Activated naive CD4-positive, alpha-beta T cell (primary cell): ENCODE measurements at places on chromosomes 6 and 20.

GRCh38 chr6:17116117-17116440 is 14.2 kb downstream of the STMND1 start:
- no peak for DNase-seq

- DNase-seq, result no peak
These were observed 1.5 kb downstream of the TAF4 start for GRCh38 chr20:62063981-62064769.

DNA sequence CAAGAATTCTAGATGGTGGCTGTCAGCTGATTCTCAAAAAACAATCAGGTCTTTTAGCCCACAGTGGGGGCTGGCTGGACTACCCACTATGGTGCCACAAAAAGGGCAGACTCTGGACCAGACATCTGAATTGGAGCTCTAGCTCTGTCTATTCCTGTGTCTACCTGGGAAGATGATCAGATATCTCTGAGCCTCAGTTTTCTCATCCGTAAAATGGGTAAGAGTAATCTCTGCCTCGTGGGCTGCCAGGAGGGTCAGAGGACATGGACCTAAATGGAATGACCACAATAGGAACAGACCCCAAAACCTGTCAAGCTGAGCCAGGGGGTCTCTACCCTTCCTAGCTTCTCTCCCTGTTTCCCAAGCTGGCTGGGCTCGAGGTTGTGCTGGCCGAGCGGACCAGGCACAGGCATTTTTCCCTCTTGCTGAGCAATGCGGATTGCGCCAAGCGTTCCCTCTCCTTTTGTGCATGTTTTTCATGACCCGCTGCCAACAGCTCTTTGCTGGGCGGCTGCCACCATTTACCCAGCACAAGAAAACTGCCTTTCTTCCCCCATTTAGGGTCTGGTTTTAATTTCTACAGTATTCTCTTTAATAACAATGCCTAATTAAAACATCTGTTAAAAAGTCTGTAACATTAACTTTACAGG is 74.7 kb upstream of the MAFB start:
- no peak for DNase-seq

- no peak for DNase-seq
These were observed 29.6 kb upstream of the TMEM244 start for GRCh38 chr6:129890701-129891100.

DNA sequence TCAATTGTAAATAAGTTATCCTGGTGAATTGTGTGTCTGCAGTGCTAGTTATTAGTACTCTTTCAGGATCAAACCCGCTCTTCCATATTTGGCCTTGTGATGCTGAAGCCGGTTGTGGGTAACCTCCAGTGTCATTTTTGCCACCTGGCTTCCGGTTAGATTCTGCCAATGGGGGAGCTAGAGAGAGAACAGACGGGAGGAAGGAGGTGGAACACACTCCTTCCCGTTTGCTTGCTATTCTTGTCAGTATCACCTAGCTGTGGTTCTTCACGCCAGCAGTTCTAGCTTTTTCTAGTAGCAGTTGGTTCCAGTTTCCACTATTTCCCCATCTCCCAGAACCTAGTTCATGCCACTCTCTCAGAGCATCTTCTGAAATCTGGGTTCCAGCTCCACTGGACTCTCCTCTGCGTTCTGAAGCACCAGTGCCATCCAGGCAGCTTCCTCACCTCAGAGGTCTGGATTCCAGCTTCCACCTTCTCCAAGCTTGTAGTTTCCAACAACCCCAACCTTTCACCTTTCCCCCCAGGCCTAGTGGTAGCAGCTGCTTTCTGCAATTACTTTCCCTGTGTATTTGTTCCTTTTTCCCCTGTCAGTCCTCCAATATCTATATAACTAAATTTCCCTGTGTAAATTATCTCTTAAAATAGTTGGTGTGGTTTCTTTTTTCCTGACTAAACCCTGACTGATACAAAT is 46.9 kb upstream of the LOC128125822 start:
- no peak for DNase-seq
